ENCODE measurements at places on chromosomes 1 and 21. TPM values are rescaled to one million over a fixed set of nuclear protein-coding genes. Genes with fewer than 3 reads are reported as not detected.

Gene ANXA9
- not detected for total RNA-seq

- peaks cover 4% of the 10 kb centered on the region for H3K27me3 ChIP-seq
- no peak overlapping the region for H3K27ac ChIP-seq
- no peak overlapping the region for H3K4me3 ChIP-seq
- no peak for DNase-seq
Measured at GRCh38 chr21:15353546-15353945, 288.7 kb upstream of the NRIP1 start.

DNA sequence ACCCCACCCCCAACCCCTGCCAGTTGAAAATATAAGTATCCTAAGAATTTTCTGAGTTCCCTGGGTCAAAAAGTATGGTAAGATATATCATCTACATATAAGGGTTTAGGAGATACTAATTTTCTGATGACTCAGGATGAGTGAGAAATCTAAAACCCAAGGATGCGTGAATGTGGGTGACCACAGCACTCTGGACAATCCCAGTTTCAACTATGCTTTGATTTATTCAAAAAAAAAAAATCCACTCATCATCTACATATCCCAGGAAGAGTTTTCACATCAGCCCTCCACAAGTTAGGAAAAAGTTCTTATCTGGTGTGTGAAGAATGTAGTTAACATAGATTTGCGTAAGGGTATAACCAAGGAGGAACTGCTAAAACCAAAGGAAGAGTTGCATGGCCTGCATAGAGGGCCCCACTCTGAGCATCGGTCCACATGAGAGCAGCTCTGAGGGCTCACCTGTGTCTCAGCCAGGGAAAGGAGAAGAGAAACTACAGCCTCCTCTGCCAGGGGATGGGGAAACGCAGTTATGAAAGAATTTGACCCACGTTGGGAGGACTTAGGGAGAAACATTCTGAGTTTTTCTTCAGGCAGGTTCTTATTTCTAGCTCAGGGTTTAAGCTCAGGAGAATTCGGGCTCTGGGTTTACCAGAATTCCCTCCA is 18.8 kb downstream of the LAMB3 start:
- H3K36me3 ChIP-seq: no peaks in the 10 kb centered on the region
- H3K27ac ChIP-seq: no peak overlapping the region
- H3K4me3 ChIP-seq: no peak overlapping the region
- DNase-seq: no peak
- H3K27me3 ChIP-seq: peaks cover 3% of the 10 kb centered on the region
- H3K4me1 ChIP-seq: peaks cover 7% of the 10 kb centered on the region

- H3K4me3 ChIP-seq: no peak overlapping the region
- no peak overlapping the region for H3K27ac ChIP-seq
Measured at GRCh38 chr1:159122005-159122621, 45.5 kb upstream of the AIM2 start.

DNA sequence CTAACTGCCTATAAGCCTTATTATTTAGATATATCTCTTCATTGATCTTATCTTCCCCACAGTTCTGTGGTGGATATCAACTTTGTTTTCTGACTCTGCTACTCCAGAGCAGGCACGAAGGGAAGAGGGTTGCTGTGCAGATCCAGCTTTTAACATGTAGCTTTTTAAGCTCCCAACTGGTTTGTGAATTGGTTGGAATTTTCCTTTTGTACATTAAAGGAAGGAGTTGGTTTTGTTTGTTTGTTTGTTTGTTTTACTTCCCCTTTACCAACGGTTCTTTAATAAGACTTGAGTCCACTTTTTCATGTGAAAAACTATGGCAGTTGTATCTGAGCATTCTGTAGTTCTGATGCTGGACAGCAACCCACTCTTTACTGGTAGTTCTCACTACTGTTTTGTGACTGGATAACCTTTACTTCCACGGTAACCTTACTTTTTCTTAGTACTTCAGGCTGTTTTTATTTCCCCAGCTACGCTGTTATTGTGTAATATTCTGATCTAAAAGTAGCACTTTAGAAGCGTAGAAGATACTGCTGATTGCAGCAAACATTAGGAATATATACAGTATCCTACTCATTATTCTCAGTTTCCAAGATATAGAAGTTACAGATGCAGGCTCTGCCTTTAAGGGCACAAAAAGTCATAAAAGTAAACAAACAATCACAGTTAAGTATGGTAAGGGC is 1.6 kb downstream of the GNPAT start:
- DNase-seq: no peak
- no peaks in the 10 kb centered on the region for H3K27me3 ChIP-seq
- peaks cover 4% of the 10 kb centered on the region for H3K4me1 ChIP-seq
- no peaks in the 10 kb centered on the region for H3K36me3 ChIP-seq
- H3K27ac ChIP-seq: no peak overlapping the region
- H3K4me3 ChIP-seq: peak overlapping the region; percentile 99

GRCh38 chr1:225258811-225259210 is 169.0 kb downstream of the LBR start:
- H3K4me1 ChIP-seq: no peaks in the 10 kb centered on the region
- H3K4me3 ChIP-seq: no peak overlapping the region
- peaks cover 3% of the 10 kb centered on the region for H3K36me3 ChIP-seq
- H3K27ac ChIP-seq: no peak overlapping the region
- no peak for DNase-seq

- peak overlapping the region; percentile 80 for H3K27ac ChIP-seq
- DNase-seq: no peak
- peaks cover 4% of the 10 kb centered on the region for H3K27me3 ChIP-seq
- H3K36me3 ChIP-seq: no peaks in the 10 kb centered on the region
- peak overlapping the region; percentile 50 for H3K4me3 ChIP-seq
- H3K4me1 ChIP-seq: peaks cover 23% of the 10 kb centered on the region
Measured at GRCh38 chr1:234675572-234675971, 65.6 kb upstream of the IRF2BP2 start.

- no peaks in the 10 kb centered on the region for H3K36me3 ChIP-seq
- H3K27me3 ChIP-seq: peaks cover 9% of the 10 kb centered on the region
- no peak overlapping the region for H3K27ac ChIP-seq
- no peak for DNase-seq
Measured at GRCh38 chr1:15943992-15944307, 32.0 kb downstream of the ZBTB17 start.

DNA sequence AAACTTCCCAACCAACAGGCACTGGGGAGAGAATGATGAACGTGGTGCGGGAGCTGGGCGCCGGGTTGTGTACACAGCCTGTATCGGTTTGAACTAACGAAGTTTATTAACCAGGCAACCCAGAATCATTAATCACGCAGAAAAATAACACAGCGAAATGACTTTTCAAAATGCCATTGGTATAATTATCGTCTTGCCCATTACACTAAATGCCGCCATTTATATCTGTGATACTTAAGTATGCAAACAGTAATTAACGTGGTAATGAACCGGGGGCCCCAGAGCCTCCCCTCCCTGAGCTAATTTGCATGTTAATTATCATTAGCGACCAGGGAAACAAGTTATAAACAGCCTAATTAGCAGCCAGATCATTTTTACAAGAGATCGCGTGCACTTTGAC is 5.1 kb upstream of the TTC34 start:
- no peak for DNase-seq
- H3K4me1 ChIP-seq: no peaks in the 10 kb centered on the region
- no peaks in the 10 kb centered on the region for H3K36me3 ChIP-seq
- no peak overlapping the region for H3K4me3 ChIP-seq

DNA sequence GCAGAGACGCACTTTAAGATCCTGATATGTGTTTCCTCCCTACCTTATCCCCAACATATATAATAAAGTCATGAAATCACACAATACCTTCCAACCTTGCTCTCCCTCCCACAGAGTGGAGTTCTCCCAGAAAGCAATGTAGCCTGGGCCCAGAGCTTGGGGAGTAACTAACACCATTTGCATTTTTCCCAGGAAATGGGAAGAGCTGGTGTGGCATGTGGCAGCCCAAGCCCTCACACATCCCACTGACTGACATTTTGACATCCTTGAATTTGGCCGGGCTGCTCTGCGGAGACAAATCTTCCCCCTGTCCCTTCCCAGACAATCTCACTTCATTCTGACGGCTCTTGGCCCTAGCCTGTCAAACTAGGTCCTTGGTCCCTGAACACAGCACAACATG is 37.0 kb upstream of the ATP2B4 start:
- H3K27me3 ChIP-seq: peaks cover 1% of the 10 kb centered on the region
- H3K4me1 ChIP-seq: peaks cover 28% of the 10 kb centered on the region
- H3K4me3 ChIP-seq: peak overlapping the region; percentile 1
- no peaks in the 10 kb centered on the region for H3K36me3 ChIP-seq

Gene PTCH2
- total RNA-seq: 20.3 TPM

Gene MCOLN2
- not detected for total RNA-seq

DNA sequence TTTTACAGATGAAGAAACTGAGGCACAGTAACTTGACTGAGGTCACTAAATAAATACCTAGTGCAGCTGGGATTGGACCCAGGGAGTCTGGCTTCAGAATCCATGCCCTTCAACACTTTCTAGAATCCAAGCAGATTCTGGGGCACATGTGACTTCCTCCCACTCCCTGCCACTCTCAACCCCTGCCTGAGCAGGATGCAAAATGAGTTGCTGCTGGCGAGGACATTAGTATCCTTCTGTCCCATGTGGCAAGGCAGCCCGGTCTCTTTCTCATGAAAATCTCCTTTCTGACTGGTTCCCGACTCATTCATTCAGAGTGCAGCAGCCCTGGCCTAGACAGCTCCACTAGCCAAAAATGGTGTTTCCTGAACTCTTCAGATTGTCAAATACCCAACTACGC is 28.4 kb downstream of the TNNT2 start:
- H3K27me3 ChIP-seq: peaks cover 6% of the 10 kb centered on the region
- peaks cover 16% of the 10 kb centered on the region for H3K4me1 ChIP-seq
- no peaks in the 10 kb centered on the region for H3K36me3 ChIP-seq
- no peak overlapping the region for H3K27ac ChIP-seq

Gene PRAMEF20
- total RNA-seq: not detected

- no peak overlapping the region for H3K27ac ChIP-seq
- no peaks in the 10 kb centered on the region for H3K27me3 ChIP-seq
- H3K4me1 ChIP-seq: peaks cover 7% of the 10 kb centered on the region
- H3K4me3 ChIP-seq: no peak overlapping the region
- DNase-seq: no peak
- H3K36me3 ChIP-seq: no peaks in the 10 kb centered on the region
Measured at GRCh38 chr1:93963585-93963984, 54.4 kb upstream of the GCLM start.

GRCh38 chr1:24779689-24780464 is 34.6 kb downstream of the CLIC4 start:
- DNase-seq: no peak
- no peak overlapping the region for H3K27ac ChIP-seq
- H3K4me3 ChIP-seq: no peak overlapping the region

Gene ZNF593OS
- total RNA-seq: 4.2 TPM

Gene CA6
- not detected for total RNA-seq

- peaks cover 13% of the 10 kb centered on the region for H3K4me1 ChIP-seq
- H3K27ac ChIP-seq: no peak overlapping the region
- H3K36me3 ChIP-seq: no peaks in the 10 kb centered on the region
- H3K27me3 ChIP-seq: peaks cover 6% of the 10 kb centered on the region
- no peak overlapping the region for H3K4me3 ChIP-seq
Measured at GRCh38 chr1:244210884-244211558, 159.9 kb downstream of the ZBTB18 start.

GRCh38 chr1:41523949-41524675 is 39.6 kb upstream of the EDN2 start:
- peaks cover 7% of the 10 kb centered on the region for H3K36me3 ChIP-seq
- no peak overlapping the region for H3K27ac ChIP-seq
- no peak for DNase-seq
- peaks cover 6% of the 10 kb centered on the region for H3K27me3 ChIP-seq
- H3K4me1 ChIP-seq: no peaks in the 10 kb centered on the region
- no peak overlapping the region for H3K4me3 ChIP-seq

Gene PAPPA2
- 2.3 TPM for total RNA-seq

Gene VWA5B1
- total RNA-seq: 0.10 TPM

DNA sequence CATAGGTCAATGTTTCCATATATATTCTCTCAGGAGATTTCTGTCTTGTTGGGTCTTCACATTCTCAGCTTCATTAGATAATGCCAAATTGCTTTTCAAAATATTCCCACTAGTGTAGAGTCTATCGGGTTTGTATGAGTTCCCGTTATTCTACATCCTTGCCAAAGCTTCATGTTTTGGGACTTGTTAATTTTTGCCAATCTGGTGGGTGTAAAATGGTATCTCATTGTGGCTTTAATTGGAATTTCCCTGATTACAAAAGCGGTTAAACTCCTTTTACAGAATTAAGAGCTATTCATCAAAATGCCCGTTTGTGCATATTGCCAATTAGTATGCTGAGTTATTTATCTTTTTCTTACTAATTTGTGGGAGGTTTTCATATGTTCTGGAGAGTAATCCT is 708.4 kb upstream of the ADAMTS5 start:
- H3K27me3 ChIP-seq: no peaks in the 10 kb centered on the region
- no peaks in the 10 kb centered on the region for H3K4me1 ChIP-seq
- no peak for DNase-seq
- no peaks in the 10 kb centered on the region for H3K36me3 ChIP-seq
- no peak overlapping the region for H3K27ac ChIP-seq
